ENCODE measurements at places on chromosomes 5 and 9. TPM values are rescaled to one million over a fixed set of nuclear protein-coding genes. Genes with fewer than 3 reads are reported as not detected.
A peak's percentile ranks its signal among the peaks of the same experiment; 100 is the strongest.

The DND1 gene
- total RNA-seq = 1.1 TPM

The FOXI1 gene
- total RNA-seq = not detected

- DNase-seq = no peak
Observed at GRCh38 chr9:112032743-112033142, 136.1 kb downstream of the UGCG start.

- no peak for DNase-seq
Observed at GRCh38 chr5:98705841-98706240, 67.6 kb upstream of the RGMB start.

GRCh38 chr5:33501260-33501659 is 60.5 kb downstream of the TARS1 start:
- DNase-seq = no peak

DNA sequence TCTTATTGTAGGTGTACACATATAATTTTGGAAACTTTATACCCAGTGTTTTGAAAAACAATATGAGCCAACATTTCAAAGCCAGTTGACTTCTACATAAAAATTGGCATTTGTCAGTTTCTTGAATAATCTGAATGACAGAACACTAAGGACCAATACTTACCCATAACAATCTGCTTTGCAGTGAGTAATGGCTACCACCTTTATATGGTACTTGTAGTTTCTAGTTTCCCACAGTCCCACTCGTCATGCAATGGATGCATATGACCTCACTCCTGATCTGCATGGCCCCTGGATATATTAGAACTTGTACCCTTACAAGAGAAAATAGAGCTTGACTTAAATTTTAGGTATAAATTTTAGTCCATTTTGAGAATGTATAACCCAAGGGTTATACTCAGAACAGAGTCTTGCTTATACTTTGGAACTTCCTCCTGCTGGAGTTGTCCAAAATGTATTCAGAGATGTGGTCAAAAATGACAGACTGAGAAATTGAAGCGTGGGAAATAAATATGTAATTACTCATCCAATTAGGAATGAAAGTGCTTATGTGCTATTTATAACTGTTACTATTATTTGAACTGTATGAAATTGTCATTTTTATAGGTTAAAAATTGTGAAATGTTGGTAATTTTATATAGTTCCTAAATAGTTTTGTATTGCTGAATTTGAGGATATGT is 19.5 kb downstream of the XRCC4 start:
- DNase-seq = no peak

DNA sequence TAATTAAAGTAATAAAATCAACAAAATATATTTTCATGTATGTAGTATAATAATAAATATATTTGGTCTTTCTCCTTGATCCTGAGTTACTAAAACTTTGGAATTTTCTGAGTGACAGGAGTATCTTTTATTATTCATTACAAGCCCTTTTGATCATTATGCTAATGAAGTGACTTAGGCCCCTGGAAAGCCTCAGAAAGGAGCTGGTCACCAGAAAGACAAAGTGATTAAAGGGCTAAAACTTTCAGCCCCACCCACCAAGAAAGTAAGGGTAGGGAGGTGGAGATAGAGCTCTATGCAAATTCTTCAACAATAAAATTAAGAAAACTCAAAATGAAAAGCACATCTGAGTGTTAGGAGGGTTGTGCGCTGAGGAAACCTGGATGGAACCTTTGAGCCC is 27.5 kb downstream of the UBQLN1 start:
- no peak for DNase-seq

The SLIT3 gene
- total RNA-seq = 7.4 TPM

DNA sequence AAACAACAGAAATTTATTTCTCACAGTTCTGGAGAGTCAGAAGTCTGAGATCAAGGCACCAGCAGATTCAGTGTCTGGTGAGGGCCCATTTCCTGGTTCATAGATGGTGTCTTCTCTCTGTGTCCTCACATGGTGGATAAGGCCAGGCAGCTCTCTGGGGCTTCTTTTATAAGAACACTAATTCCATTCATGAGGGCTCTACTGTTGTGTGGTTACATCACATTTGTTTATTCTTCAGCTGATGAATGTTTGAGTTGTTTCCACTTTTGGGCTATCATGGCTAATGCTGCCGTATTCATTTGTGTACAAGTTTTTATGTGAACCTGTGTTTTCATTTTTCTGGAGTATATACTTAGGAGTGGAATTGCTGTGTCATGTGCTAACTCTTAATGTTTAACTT is 35.2 kb downstream of the DDX4 start:
- no peak for DNase-seq

- DNase-seq = no peak
Observed at GRCh38 chr5:57175551-57176309, 1.9 kb downstream of the GPBP1 start.

DNA sequence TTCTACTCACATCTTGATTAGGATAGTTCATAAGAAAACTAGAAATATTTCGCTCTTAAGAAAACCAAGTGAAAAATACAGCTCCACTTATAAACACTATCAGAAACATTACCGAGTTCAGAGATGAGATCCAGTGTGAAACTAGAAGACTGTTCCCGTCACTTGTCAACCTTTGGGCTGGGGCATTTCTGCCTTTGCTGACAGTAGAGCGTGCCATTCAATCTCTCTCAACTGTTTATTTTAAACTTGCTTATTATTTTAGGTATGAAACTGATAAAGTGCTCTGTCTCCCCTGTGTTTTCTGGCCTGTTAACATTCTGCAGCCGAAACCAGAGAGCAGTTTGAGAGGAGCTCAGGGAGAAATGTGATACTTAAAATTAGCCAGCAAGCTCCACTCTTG is 16.7 kb downstream of the MRRF start:
- DNase-seq = no peak

The SMU1 gene
- 12.3 TPM for total RNA-seq

DNA sequence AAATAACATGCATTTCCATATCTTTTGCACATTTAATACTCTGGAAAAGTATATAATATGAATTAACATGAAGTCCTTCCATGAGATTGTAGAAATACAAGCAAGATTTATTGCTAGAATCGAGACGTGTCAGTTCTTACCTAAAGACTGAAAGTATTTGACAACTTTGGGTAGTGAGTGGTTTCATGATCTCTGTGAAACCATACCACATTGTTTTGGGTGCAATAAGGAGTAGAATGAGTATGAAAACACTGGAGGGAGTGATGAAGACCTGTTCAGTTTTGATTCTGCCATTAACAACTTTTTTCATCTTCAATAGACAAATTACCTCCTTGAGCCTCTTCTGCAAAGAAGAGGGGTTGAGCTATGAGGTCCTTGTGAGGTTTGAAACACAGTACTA is 133.7 kb downstream of the NUDT12 start:
- DNase-seq = no peak

The SLC45A2 gene
- not detected for total RNA-seq

The CAMK2A gene
- not detected for total RNA-seq

- no peak for DNase-seq
Observed at GRCh38 chr9:137485343-137486140, 26.4 kb upstream of the NSMF start.

- no peak for DNase-seq
Observed at GRCh38 chr9:85510830-85511504, 230.8 kb downstream of the AGTPBP1 start.

DNA sequence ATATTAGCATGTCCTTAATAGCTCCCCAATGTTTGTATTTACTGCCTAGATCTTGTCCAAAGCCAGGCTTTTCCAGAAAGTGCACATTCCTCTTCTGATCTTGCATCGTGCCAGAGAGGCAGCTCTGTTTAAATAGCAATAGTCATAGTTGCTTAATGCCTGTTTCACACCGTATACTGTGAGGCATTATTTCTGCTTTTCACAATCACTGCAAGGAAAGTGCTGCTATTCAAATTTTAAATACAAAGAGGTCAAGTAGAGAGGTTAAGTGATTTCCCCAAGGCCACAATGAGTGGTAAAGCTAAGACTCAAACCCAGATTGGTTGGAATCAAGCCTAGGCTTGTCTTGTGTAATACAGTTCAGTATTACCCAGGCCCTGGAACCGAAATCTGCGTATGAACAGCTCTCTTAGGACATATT is 153.6 kb downstream of the SNX18 start:
- no peak for DNase-seq

GRCh38 chr9:121640491-121641223 is 10.8 kb upstream of the DAB2IP start:
- DNase-seq = no peak

DNA sequence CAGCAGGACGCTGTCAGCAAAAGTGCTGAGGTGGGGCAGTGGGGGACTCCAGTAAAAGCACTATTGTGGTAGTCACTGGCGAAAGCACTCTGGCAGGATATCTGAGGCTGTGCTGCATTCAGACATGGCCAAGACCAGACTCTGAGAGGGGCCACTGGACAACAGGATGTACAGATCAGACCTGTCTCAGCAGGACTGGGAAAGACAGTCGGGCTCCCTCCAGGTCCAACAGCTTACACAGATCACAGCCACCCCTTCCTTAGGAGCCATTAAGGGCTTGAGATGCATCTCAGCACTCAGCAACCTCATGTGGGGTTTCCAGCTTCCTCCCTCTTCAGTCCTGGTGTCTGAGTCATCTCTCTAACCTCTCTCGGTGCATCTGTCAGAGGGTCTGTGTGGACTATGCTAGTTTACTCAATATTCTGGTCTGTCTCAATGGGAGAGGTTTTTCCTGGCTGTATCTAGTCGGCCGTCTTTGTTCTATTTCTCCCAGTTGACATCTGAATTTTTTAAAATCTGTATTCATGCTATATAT is 154.5 kb downstream of the CWC27 start:
- DNase-seq = no peak

The ZNF622 gene
- total RNA-seq = 28.2 TPM

GRCh38 chr5:139422307-139422893 is 16.9 kb downstream of the DNAJC18 start:
- DNase-seq = peak; percentile 62

- no peak for DNase-seq
Observed at GRCh38 chr5:179131886-179132585, 71.9 kb downstream of the ZNF354C start.

The AFAP1L1 gene
- total RNA-seq = 274 TPM

DNA sequence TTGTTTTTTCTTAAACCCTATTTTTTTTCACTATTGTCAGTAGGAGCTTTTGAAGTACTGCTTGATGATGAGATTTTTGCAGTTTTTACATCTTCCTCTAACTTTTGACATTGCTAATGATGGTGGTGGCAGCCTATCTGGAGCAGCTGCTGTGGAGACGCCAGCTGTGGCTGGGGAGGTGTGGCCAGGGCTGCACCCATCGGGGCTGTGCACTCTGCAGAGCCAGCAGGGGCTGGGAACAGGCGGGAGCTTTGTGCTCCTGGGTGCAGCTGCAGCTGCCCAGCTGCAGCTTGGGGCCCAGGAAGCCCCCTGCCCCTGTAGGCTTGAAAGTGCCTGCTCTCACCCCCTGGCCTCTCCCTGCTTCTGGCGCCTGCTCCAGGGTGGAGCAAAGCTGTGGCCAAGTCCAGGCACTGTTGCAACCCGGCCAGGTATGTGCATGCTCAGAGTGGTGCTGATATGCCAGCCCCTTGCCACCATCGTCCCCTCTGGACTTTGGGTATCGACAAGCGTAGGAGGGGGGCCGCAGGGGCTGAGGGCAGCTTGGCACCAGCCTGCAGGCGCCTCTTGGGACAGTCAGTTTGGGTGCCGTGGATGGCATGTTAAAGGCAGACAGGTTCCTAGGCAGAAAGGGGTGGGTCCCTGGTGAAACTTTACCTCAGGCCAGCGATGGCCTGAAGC is 39.2 kb downstream of the FER start:
- no peak for DNase-seq

DNA sequence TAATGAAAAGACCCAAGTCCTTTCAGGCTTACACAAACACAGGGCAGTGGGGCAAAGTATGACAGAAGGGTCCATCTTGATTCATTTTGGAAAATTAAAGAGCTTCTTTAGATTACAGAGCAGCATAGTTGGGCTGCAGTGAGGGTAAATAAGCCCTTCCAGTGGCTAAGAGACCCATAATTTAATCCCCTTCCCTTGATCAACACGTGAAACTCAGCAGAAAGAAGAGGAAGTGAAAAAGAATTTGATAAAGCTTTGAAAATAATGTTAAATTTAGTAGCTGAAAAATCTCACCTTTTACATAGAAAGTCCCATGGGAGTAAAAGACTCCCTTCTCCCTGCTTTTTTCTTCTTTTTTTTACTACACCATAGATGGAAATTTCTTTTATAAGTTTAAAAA is 87.6 kb downstream of the FREM1 start:
- DNase-seq = no peak

GRCh38 chr9:18610956-18611355 is 137.0 kb downstream of the ADAMTSL1 start:
- no peak for DNase-seq

DNA sequence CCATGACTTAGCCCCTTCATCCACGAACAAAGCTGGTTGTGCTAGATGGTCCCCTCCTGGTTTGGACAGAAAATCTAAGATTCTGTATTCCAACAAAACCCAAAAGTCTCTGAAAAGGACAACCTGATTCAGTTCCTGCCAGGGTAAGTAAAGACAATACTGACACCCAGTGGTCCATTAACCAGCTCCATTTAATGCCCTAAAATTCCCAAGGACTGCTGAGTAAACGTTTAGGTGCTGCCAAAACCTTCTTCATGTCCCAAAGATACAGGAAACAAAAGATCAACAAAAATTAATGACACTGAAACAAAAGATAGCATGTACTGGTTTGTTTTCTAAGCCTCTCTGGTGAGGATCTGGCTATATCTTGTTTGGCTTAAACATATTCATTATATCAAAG is 25.3 kb upstream of the PPP1R2B start:
- DNase-seq = no peak

- no peak for DNase-seq
Observed at GRCh38 chr5:149357370-149358293, at the start of gene PCYOX1L. PCYOX1L (plus strand) TSS chr5:149358046; CDS start chr5:149358069, 23 bp downstream.

DNA sequence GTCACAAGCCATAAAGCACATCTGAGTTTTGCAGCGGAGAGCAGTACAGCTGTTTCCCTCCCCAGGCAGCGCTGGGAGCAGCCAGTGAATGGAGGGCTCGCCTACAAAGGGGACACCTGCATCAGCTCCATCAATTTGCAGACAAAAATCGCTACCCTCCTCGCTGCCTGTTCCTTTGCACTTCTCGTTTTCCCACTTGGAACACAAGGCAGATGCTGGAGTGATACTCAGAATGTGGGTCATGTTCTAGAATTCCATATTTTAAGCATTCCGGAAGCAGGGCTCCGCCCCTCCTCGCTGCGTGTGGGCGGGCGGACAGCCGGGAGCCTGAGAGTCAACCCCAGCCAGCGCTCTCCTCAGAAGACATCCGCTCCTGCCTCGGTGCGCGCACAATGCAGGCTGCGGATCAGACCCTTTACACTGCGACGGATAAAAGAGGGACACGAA is 92.1 kb downstream of the LMNB1 start:
- no peak for DNase-seq

The AGXT2 gene
- total RNA-seq = not detected

The FYB1 gene
- not detected for total RNA-seq

The PCDHGA8 gene
- 2.3 TPM for total RNA-seq

DNA sequence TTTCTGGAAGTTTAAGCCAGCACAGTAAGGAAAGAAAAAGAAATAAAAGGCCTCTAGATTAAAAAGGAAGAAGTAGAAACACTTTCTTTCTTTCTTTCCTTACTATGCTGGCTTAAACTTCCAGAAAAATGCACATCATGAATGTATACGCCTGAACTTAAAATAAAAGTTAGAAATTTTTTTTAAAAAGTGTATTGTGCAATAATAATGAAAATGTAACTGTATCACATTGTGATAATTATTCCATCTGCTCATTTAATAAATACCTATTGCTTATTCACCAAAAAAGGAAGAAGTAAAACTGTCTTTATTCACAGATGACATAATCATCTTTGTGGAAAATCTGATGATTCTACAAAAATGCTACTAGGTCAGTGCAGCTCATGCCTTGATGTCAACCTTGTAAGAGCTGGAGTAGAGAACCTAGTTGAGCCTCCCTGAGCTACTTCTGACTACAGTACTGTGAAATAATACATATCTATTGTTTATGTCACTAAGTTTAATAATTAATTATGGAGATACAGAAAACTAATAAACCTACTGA is 49.4 kb downstream of the MCTP1 start:
- DNase-seq = no peak

The IL13 gene
- total RNA-seq = not detected

The NELFB gene
- total RNA-seq = 48.5 TPM
